ENCODE measurements at places on chromosomes 13 and 19. TPM values are rescaled to one million over a fixed set of nuclear protein-coding genes. Genes with fewer than 3 reads are reported as not detected.
A peak's percentile ranks its signal among the peaks of the same experiment; 100 is the strongest.

GRCh38 chr13:79548902-79549301, 67.9 kb downstream of the NDFIP2 start:
- no peaks in the 10 kb centered on the region for H3K4me1 ChIP-seq
- H3K4me3 ChIP-seq, result no peak overlapping the region
- H3K27ac ChIP-seq, result no peak overlapping the region
- no peak for DNase-seq

Gene FCGBP
- total RNA-seq, result 8.0 TPM

DNA sequence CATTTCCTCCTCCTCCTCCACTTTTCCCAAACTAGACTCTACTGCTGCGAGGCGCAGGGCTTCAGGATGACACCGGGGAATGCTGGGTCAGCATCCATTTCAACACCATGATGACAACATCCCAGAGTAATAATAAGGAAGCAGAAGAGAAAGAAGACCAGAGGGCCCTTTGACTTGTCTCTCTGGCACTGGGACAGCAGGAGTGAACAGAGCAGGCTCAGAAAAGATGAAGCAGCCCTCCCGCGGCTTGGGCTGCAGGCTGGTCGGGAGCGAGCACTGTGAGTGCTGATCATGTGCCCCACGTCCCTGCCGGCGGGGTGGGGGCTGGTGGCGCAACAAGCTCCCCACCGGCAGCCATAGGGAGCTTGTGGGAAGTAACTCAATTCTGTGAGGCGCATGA, 30.5 kb downstream of the RANBP3 start:
- DNase-seq, result peak; percentile 68
- peak overlapping the region; percentile 30 for H3K27ac ChIP-seq
- H3K27me3 ChIP-seq, result no peaks in the 10 kb centered on the region
- peaks cover 28% of the 10 kb centered on the region for H3K4me1 ChIP-seq
- H3K36me3 ChIP-seq, result no peaks in the 10 kb centered on the region

- H3K36me3 ChIP-seq, result no peaks in the 10 kb centered on the region
- H3K4me1 ChIP-seq, result no peaks in the 10 kb centered on the region
- peak; percentile 83 for DNase-seq
- H3K4me3 ChIP-seq, result no peak overlapping the region
- no peak overlapping the region for H3K27ac ChIP-seq
Measured at GRCh38 chr19:17260842-17261325, 3.7 kb downstream of the USHBP1 start.

Gene CLEC4M
- not detected for total RNA-seq

- no peak overlapping the region for H3K4me3 ChIP-seq
- H3K36me3 ChIP-seq, result no peaks in the 10 kb centered on the region
- no peak for DNase-seq
- H3K27ac ChIP-seq, result no peak overlapping the region
- H3K27me3 ChIP-seq, result no peaks in the 10 kb centered on the region
Measured at GRCh38 chr13:78655906-78656305, 3.0 kb downstream of the OBI1 start.

Gene RFPL4AL1
- total RNA-seq, result not detected

DNA sequence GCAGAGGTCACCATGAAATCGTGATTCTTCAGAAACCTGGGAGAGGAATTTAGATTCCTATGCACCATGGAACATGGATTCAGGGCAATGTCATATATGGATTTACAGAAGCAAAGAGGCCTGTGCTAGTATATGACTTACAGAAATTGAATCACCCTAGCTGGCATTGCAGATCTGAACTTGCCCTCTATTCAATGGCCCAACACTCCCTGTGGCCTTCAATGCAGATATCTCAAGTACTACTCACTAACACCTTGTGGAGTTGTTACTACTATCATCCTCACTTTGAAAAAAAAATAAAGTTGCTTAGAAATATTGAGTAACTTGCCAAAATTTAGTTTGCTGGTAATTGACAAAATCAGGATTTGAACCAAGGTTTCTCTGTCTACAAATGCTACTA, 305.4 kb upstream of the SLITRK1 start:
- H3K36me3 ChIP-seq, result no peaks in the 10 kb centered on the region
- H3K27ac ChIP-seq, result no peak overlapping the region
- H3K4me1 ChIP-seq, result no peaks in the 10 kb centered on the region

DNA sequence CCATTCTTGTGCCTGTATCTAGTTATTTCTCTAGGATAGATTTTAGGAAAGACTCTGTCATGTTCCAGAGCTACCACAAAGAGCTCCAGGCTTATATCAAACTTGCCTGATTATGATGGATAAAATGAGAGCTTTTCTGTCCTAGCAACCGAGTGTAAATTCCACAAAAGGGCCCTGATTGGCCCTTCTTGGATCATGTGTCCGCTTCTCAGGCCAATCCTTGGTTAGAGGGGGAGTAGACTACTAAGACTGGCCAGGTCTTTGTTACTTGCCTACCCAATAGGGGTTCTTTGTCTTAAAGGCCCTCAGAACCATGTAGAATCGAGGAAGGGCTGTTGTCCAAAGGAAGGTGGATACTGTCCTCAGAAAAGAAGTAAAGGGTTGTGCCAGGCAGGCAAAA, 2.4 kb downstream of the DHX34 start:
- peaks cover 5% of the 10 kb centered on the region for H3K4me1 ChIP-seq
- H3K4me3 ChIP-seq, result no peak overlapping the region
- no peak for DNase-seq
- H3K27ac ChIP-seq, result no peak overlapping the region
- peaks cover 5% of the 10 kb centered on the region for H3K36me3 ChIP-seq
